MCF 10A (cell line): ENCODE measurements at places on chromosomes 7 and 10. TPM values are rescaled to one million over a fixed set of nuclear protein-coding genes. Genes with fewer than 3 reads are reported as not detected.

SLC26A3 gene
- total RNA-seq, result not detected in 2 replicates

ZNF425 gene
- total RNA-seq, result 2.6 and 3.3 TPM in 2 replicates

TMEM140 gene
- not detected in 2 replicates for total RNA-seq

COL28A1 gene
- 0.29 and 0.96 TPM in 2 replicates for total RNA-seq

PAPOLB gene
- total RNA-seq, result not detected in 2 replicates

CLDN15 gene
- total RNA-seq, result 8.5 and 17.1 TPM in 2 replicates

PSPH gene
- total RNA-seq, result 49.4 and 56.6 TPM in 2 replicates

OR9A2 gene
- not detected in 2 replicates for total RNA-seq

GIMAP1 gene
- not detected in 2 replicates for total RNA-seq

SPDYE1 gene
- not detected in 2 replicates for total RNA-seq

CPXM2 gene
- not detected in 2 replicates for total RNA-seq

TAS2R3 gene
- 2.7 and 3.1 TPM in 2 replicates for total RNA-seq

SLC16A12 gene
- total RNA-seq, result 0.09 and 0.10 TPM in 2 replicates

ADRA2A gene
- total RNA-seq, result not detected in 2 replicates

MYL10 gene
- total RNA-seq, result not detected in 2 replicates

UCMA gene
- total RNA-seq, result not detected in 2 replicates

TEX47 gene
- total RNA-seq, result not detected in 2 replicates

CLRN3 gene
- total RNA-seq, result not detected in 2 replicates

AKR1C4 gene
- total RNA-seq, result not detected in 2 replicates

IKZF5 gene
- total RNA-seq, result 10.3 and 16.4 TPM in 2 replicates

PDE1C gene
- total RNA-seq, result 0.14 and 0.27 TPM in 2 replicates

AUTS2 gene
- 1.3 and 1.8 TPM in 2 replicates for total RNA-seq

FEZF1 gene
- total RNA-seq, result not detected in 2 replicates

MACC1 gene
- total RNA-seq, result 0.02 and 0.14 TPM in 2 replicates

CPA1 gene
- total RNA-seq, result not detected in 2 replicates

PLAU gene
- 17.3 and 30.6 TPM in 2 replicates for total RNA-seq

MRLN gene
- total RNA-seq, result not detected in 2 replicates

UBTD1 gene
- 7.2 and 7.8 TPM in 2 replicates for total RNA-seq

IRF5 gene
- 7.5 and 10.1 TPM in 2 replicates for total RNA-seq

ZNF853 gene
- total RNA-seq, result not detected in 2 replicates

PRPS1L1 gene
- total RNA-seq, result not detected in 2 replicates

BEND7 gene
- total RNA-seq, result 12.4 and 17.2 TPM in 2 replicates

DYNC1I1 gene
- not detected in 2 replicates for total RNA-seq

GCK gene
- not detected in 2 replicates for total RNA-seq

CARD11 gene
- not detected in 2 replicates for total RNA-seq

CHRM2 gene
- total RNA-seq, result not detected in 2 replicates

PDLIM1 gene
- total RNA-seq, result 74.6 and 98.1 TPM in 2 replicates

LRGUK gene
- total RNA-seq, result 0.19 and 0.29 TPM in 2 replicates

INHBA gene
- 10.0 and 14.3 TPM in 2 replicates for total RNA-seq

MPP7 gene
- 4.1 and 5.4 TPM in 2 replicates for total RNA-seq

CYP3A4 gene
- not detected in 2 replicates for total RNA-seq

PNLIPRP3 gene
- total RNA-seq, result 7.6 and 9.5 TPM in 2 replicates

CLEC2L gene
- not detected in 2 replicates for total RNA-seq

STRA8 gene
- not detected in 2 replicates for total RNA-seq
